ENCODE measurements at places on chromosomes 4 and X.

DNA sequence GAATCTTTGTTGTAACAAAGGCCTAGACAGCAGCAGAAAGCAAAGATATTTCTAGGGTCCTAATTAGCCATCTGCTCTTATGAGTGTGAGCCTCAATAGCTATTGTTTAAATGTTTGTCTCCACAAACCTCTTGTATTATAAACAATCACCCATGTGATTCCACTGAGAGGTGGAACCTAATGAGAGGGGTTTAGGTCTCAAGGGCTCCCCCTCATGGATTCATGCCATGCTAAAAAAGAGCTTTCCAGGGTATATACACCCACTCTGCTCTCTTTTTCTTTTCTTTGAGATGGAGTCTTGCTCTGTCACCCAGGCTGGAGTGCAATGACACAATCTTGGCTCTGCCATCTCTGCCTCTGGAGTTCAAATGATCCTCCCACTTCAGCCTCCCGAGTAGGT is 42.1 kb downstream of the TRIM61 start:
- peak; percentile 38 for DNase-seq

DNA sequence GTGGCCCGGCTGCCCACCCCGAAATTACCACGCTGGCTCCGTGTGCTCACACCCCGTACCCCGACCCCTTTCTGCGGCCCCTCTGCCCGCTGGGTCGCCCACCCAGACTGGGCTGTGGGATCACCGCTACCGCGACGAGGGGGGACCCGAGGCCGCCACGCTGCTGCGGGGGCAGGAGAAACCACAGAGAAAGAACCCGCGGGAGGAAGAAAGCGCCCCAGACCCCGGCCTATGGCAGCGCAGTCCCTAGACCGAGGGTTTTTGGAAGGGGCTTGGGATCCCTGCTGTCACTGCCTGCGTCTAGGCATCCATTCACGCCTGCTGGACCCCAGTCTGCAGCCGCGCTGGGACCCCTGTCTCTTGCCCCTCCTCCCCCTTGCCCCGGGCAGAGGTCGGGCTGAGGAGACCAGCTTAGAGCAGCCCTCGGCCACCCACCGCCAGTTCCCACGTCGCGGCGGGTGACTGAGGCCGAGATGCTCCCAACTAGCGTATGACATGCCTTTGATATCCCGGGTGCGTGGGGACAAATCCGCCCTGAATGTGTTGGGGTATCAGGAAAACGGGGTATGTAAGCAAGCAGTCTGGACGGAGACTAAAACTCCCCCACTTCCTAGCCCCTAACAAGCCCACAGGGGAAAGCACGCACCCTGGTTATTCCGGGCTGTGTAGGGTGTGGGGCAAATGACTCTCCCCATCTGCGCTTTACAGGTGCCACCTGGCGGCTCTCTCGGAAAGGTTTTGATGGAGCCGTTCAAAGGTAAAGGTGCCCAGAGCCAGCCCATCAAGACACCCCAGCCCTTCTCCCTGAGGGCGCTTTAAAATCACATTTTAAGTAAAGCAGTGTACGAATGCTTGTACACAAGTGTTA is 862 bp upstream of the INPP4B start:
- peak; percentile 41 for DNase-seq

DNA sequence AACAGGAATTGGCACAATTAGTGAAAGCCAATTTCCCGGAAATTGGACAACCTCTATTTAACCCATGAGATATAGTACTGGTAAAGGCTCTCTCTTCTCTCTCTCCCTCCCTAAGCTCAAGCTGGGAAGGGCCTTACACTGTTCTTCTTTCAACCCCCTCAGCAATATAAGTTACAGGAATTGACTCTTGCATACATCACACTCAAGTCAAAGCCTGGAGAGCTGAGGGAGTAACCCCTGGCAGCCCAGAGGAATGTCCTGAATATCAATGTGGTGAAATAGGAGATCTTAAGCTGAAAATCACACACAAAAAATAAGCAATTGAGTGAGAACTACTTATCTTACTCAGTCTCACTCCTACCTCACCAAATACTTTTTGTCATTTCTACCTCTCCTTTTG is 186.9 kb upstream of the SPOCK3 start:
- no peak for DNase-seq

GRCh38 chrX:154717824-154718223 is 33.1 kb downstream of the GAB3 start:
- no peak for DNase-seq

DNA sequence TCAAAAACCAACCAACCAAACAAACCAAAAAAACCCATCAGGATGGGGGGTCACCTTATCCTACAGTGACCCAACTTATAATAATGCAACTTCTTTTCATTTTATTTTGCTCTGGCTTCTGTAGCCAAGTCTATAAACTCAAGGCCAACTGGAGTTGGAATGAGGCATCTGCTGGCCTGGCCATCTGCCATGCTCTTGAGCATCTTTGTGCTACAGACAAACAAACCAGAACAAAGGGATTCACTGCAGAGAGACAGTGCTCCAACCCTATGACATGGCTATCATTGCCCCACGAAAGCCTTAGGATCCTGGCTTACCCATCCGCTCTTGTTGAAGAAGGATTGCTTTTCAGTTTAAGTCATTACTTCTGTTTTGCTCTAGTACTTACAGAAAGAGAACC is 49.2 kb upstream of the SCRG1 start:
- DNase-seq, result no peak

DNA sequence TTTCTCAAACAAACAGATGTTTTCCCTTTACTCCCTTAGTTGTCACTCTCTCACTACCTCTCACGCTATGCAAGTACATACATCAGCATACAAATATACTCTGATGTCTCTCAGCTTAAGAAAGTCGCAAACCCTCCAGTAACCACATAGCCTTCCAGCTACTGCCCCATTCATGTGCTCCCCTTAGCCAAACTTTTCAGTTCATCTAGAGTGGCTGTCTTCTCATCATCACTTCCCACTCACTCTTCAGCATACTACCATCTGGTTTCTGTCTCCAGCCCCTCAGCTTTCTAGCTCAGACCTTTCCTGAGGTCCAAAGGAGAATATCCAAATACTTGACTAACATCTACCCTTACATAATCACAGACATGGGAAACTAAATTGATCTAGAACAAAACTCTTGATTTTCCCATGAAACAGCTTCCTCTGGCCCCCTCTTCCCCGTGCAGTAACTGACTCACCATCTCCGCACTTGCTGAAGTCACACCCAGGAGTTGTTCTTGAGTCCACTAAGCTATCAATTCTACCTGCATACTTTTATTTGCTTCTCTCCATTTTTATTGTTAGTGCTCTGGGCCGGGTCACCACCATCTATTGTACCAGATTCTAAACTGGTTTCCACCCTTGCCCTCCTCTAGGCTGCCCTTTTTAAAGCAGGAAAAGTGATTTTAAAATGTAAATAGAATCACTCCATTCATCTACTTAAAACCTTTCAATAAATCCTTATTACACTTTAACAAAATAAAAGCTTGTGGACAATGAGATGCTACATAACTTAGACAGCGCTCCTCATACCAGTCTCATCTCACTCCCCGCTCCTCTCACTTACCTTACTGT is 57.2 kb downstream of the CASP6 start:
- no peak for DNase-seq

DNA sequence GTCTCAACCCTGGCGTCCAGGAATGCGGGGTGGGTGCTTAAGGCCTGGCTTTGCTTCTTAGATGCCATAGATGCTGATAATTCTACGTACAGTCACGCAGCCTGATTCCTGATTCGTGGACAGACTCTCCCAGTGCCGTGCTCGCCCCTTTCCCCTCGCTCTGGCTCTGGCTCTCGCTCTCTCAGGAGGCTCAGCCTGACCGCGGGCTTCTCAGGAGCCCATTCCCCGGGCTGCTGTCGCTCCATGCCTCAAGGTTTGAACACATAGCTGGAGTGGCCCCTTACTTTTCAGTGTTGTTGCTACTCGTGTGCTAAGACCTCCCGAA is 59.2 kb upstream of the ZC4H2 start:
- no peak for DNase-seq

DNA sequence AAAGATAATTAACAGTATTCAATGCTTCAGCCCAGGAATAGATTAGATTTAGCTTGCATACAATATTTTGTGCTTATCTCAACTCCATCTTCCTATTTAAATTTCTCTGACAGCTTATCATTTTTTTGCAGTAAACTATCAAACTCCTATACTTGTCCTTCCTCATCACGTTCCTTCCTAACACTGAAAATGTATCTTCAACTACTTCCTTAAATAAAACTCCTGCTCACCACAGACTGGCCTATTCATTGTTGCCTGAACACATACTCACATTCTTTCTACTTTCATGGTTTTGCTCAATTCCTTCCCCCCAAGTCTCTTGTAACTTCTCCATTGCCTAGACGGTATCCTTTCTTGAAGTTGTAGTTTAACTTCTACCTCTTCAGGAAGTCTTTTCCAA is 28.5 kb upstream of the PTPN13 start:
- no peak for DNase-seq

- DNase-seq, result no peak
Measured at GRCh38 chr4:38724475-38724808, 58.3 kb downstream of the TLR10 start.

- no peak for DNase-seq
Measured at GRCh38 chr4:169921237-169921636, 105.0 kb downstream of the MFAP3L start.

GRCh38 chrX:24357106-24357505 is 3.3 kb upstream of the SUPT20HL1 start:
- DNase-seq, result no peak

DNA sequence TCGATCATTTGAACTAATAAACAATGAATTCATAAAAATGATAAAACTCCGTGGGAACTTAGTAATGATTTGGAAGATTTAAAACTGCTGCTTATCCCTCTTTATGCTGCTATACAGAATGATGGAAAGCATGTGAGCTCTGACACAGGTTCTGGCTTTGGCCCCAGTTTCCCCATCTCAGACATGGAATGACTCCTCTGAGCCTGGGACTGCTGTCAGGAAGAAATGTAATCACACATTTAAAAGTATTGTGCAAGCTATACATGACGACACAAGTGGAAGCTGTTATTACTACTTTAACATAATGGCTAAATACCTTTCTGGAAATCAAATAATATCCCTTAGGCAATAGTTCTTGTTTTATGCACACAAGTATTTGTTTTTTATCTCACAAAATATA is 161.7 kb downstream of the DCHS2 start:
- no peak for DNase-seq

DNA sequence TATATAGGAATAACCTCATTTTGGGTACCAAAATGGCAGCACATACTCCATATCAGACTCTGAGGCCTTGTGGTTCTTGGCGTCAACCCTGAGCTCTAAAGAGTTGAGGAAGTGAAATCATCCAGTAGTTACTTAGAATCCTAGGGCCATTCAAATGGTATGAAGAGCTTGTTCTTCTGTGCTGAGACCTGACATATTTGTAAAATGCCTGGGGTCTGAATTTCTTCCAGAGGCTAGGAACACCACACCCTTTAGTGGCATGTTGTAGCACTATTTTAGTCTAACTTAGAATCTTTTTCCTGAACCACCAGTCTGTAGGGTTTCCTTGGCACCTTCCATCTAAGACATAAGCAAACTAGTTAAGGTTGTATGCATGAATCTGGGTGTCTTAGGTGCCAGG is 18.1 kb upstream of the GDPD2 start:
- no peak for DNase-seq

GRCh38 chrX:51395810-51396728 is 63.4 kb downstream of the NUDT10 start:
- DNase-seq, result no peak

DNA sequence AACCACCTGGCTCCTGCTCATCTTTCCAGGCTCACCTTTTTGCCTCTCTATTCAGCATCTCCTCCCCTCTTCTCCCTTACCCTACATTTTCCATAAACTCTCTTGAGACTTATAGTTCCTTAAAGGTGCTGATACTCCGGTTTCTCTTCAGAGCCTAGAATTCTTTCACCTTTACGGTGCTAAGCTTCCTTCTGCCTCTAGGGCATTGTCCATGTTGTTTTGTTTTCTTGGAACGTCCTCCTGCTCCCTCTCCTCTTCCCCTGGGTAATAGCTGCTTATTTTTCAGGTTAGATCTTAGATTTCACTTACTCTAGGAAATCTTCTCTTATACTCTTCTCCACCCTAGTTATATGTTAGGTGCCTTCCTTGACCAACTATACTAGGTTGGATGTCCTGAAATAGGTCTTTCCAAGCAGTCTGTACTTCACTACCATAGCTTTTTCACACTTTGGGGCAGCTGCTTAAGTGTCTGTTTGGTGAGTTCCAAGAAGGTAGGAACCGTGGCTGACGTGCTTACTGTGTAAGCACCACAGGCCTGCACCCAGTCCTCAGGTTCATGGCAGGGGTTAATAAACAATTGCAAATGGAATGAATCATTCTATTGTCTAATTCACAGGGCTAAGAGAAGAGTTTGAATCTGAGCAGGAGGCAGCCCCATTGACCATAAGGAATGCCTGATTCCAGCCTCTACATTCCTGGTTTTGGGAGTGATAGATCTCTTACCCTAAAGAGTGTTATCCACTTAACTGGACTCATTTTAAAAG is 227.5 kb downstream of the MGST2 start:
- no peak for DNase-seq

- DNase-seq, result no peak
Measured at GRCh38 chr4:183635321-183635720, 23.7 kb downstream of the RWDD4 start.

GRCh38 chr4:54767376-54767775 is 109.6 kb downstream of the KIT start:
- no peak for DNase-seq

- no peak for DNase-seq
Measured at GRCh38 chrX:71935476-71935875, 24.8 kb downstream of the NHSL2 start.

DNA sequence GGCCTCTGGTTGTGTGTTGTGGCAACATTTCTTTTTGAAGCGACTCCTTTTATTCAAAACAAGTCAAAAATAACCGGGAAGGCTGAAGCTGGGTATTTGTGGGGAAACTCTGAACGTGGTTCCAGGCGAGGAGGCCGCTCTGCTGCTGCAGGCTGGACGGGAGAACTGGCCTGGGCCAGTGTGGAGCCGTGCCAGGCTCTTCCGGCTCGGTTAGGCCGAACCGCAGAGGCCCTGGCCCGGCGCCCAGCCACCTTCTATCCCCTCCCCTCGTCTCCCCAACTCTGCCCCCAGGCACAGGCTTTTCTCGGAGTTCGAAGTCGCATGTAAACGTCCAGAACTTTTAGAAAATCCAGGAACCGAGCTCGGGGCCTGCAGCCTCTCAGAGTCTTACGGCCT is 2.4 kb upstream of the BCOR start:
- DNase-seq, result no peak

GRCh38 chr4:121697564-121697963 is 784 bp upstream of the ANXA5 start:
- DNase-seq, result peak; percentile 25
